ENCODE measurements at places on chromosomes 16 and 17.

DNA sequence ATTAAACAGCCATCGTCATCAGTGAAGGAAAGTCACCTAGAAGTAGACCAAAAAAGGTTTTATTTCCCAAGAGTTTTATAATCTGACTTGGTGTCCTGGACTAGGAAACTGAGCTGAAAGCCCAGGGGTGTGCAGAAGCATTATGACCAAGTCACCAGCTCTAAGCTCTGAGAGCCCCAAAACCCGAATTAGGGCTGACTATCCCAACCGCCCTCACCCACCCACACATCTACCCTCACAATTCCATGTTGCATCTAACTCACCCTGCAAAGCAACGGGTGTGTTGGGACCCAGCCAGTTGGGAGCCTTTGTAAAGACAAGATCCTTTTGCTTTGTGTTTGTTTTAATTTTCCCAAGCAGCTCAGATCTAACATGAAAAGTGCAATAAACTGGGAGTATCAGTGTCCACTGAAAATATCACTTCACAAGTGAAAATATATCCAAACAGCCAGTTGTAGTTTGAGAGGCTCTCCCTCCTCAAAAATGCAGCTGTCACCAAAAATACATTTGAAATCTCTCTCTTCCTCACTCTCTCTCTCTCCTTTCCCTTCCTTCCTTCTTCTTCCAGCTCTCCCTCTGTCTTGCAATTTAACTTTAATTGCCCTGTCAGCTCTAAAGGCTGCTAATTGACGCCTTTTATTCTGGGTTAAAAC, 16.2 kb upstream of the NOG start:
- DNase-seq, result no peak

GRCh38 chr16:51592001-51592501, 441.0 kb upstream of the SALL1 start:
- DNase-seq, result peak; percentile 31

GRCh38 chr17:15981208-15981607, 18.3 kb downstream of the ZSWIM7 start:
- DNase-seq, result no peak

- DNase-seq, result no peak
These were observed 77.7 kb downstream of the AATF start for GRCh38 chr17:37026531-37026869.

GRCh38 chr16:61366006-61366405, 670.2 kb downstream of the CDH8 start:
- no peak for DNase-seq

GRCh38 chr17:21072745-21073197, 30.0 kb upstream of the USP22 start:
- DNase-seq, result no peak

- no peak for DNase-seq
These were observed 30.9 kb upstream of the SUPT4H1 start for GRCh38 chr17:58382872-58383242.

- DNase-seq, result no peak
These were observed 56.9 kb upstream of the DOC2B start for GRCh38 chr17:238071-238963.

- peak; percentile 8 for DNase-seq
These were observed 2.3 kb downstream of the NGFR start for GRCh38 chr17:49497148-49498028.

DNA sequence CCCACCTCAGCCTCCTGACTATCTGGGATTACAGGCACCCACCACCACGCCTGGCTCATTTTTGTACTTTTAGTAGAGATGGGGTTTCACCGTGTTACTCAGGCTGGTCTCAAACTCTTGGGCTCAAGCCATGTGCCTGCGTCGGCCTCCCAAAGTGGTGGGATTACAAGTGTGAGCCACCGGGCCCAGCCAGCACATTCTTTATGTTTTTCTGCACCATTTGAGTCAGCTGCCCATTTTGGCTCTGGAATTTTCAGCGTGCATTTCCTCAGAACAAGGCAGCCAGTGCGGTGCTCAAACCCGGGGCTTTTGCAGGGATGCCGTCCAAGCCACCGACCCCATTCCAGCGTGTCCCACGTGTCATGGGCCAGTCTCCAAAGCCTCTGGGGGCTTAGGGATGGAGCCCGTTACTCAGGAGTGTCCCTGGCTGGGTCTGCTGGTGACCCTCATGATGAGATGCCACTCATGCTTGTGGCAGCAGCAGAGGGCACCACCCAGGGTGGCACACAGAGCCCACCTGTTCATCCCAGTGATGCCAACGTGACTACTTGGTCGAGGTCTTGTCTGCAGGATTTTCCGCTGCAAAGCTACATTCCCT, 3.7 kb upstream of the RAB40C start:
- no peak for DNase-seq

DNA sequence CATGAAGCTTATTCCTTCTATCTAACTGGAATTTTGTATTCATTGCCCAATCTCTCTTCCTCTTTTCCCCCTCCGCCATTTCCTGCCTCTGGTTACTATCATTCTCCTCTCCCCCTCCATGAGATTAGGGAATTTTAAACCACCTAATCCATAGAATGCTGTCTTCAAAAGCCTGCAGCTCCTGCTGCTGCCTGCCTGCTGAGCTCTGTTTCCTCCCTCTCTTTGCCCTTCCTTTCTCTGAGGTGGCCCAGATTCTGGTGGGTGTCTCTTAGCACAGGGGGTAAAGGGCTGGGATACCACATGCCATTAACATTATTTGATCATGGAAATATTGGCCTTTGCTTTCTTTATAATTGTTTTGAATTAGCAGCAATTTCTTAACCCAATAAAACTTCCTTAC, 241.6 kb downstream of the CNTNAP4 start:
- no peak for DNase-seq

GRCh38 chr16:82651921-82652601, 25.3 kb downstream of the CDH13 start:
- no peak for DNase-seq

- no peak for DNase-seq
These were observed 147.5 kb upstream of the GSE1 start for GRCh38 chr16:85465328-85466303.

- no peak for DNase-seq
These were observed 75.0 kb downstream of the RAP1GAP2 start for GRCh38 chr17:2871205-2871604.

GRCh38 chr17:48432820-48433775, 3.1 kb upstream of the SKAP1 start:
- DNase-seq, result no peak

GRCh38 chr16:17252064-17252463, 218.7 kb downstream of the XYLT1 start:
- no peak for DNase-seq

- no peak for DNase-seq
These were observed 5.9 kb downstream of the CLEC19A start for GRCh38 chr16:19291475-19291874.

GRCh38 chr16:82735186-82735585, 108.4 kb downstream of the CDH13 start:
- DNase-seq, result no peak

- no peak for DNase-seq
These were observed 19.7 kb downstream of the MOSMO start for GRCh38 chr16:22027633-22028032.

GRCh38 chr16:79316004-79316458, 284.5 kb downstream of the MAF start:
- DNase-seq, result no peak

DNA sequence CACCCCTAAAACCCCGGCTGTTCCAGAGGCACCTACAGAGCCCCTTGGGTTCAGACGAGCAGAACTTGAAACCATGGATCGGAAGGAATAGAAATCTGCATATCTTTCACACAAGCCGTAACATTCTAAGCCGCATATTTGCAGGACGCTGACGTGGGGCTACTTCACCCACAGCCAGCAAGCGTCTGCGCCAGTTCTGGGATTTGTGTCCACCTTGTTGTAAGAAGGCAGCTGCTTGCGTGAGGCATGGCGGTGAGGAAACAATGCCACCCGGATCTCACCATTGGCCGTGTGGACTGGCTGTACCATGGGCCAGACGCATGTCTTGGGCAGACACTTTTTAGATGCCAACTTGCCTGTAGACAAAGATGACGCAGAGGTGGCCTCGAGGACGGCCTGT, 34.5 kb downstream of the TNFRSF13B start:
- DNase-seq, result no peak

DNA sequence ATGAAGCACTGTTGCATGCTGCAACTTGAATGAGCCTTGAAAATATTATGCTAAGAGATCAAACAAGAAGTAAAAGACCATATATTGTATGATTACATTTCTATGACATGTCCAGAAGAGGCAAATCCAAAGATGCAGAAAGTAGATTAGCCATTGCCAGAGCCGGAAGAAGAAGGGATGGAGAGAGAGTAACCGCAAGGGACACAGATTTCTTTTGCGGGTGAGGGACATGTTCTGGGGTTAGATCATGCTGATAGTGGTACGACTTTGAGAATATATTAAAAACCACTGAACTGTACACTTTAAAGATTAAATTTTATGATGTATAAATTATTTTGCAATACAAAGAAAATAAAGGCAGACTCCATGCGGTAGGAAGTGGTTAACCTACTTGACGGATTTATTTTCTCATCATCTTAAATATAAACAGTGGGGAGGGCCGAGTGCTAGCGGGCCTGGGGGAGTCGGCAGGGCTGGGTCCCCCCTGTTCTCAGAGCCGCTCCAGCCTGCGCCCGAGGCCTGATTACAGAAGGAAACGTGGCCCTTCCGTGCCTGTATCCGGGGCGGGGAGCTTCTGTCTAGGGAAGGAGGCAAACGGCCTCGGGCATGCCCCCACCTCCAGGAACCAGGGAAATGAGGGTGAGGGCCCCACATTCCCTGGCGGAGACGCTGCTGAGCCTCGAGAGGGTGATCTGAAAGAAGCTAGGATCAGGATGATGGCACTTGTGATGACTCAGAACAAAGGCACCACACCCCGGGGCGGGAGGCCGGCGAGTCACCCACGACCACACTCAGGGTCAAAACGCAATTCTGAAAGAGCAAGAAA, 48.0 kb downstream of the SHCBP1 start:
- no peak for DNase-seq

GRCh38 chr17:885971-886571, 93.5 kb downstream of the NXN start:
- DNase-seq, result no peak

GRCh38 chr16:30551781-30552180, 6.4 kb downstream of the ZNF764 start:
- no peak for DNase-seq

- no peak for DNase-seq
These were observed 596 bp downstream of the MSL1 start for GRCh38 chr17:40122136-40122998.

GRCh38 chr16:84141143-84141670, 3.8 kb downstream of the HSDL1 start:
- DNase-seq, result no peak

DNA sequence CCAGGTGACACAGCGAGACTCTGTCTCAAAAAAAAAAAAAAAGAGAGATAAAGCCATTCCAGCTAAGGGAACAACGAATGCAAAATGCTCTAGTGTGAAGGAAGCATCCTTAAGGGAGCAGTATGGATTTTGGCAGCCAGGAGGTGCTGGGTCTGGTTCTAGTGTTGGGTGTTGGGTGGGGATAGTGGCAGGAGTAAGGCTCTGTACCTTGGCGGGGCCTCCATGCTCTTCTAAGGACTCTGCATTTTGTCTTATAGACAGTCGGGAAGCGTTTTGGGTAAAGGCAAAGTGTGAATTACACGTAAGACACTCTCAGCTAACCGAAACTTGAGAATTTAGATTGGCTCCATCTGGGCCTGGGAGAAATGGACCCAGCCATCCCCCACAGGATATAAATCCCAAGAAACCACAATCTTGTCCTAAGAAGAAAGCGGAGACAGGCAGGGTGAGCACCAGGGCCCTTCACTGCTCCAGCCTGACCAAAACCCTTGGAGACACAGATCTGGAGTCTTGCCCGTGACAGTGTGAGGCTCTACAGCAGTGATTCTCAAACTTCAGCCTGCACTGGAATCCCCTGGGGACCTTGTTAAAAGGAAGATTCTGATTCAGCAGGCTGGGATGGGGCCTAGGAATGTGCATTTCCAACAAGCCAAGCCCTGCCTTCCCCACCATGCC, 33.1 kb upstream of the PHB1 start:
- DNase-seq, result no peak

GRCh38 chr16:28543072-28543471, 4.3 kb upstream of the NUPR1 start:
- DNase-seq, result no peak

- no peak for DNase-seq
These were observed 16.1 kb downstream of the TIMM22 start for GRCh38 chr17:1012823-1013728.

DNA sequence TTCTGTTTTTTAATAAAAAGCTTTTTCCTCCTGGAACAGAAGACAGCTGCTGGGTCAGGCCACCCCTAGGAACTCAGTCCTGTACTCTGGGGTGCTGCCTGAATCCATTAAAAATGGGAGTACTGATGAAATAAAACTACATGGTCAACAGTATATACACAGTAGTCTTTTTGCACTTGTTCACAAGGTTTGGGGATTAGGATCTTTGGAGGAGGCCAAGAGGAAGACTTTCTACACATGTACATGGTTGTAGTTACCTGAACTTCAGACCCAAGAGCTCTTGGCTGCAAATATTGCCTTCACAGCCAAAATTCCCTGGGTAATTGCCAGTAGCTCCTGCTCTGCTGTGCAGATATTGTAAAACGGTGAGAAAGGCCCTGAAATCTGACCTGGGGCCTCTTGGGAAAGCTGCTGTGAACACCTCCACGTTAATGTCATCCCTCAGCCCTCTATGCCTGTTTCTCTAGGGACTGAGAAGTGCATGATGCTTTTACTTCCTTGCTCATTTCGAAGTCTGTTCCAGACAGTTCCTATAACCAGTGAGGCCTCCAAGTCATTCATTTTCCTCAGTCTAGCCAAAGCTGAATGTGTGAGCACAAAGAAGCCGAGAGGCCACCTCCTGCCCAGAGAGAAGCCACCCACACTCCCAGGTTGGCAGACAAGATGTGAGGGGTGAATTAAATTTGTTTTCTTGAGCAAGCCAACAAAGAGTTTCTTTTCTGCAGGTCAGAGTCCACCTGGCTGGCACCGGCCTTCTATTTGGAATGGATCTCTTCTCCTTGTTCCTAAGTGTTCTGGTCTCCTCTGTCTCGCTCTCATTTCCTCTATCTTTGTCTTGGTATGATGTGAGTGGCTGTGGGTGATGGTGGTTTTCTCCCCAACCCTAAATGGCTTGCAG, 15.9 kb downstream of the ANKRD40 start:
- DNase-seq, result no peak

- no peak for DNase-seq
These were observed 85.2 kb upstream of the NKD1 start for GRCh38 chr16:50462793-50463507.
